Activated CD4-positive, CD25-positive, alpha-beta regulatory T cell treated with anti-CD3 and anti-CD28 coated beads, Interleukin-2, amount 50 U/mL, for 72 hours (primary cell): ENCODE measurements at places on chromosomes 2 and 18.

GRCh38 chr2:15734674-15735483, 143.2 kb downstream of the DDX1 start:
- DNase-seq, result no peak

GRCh38 chr2:105398336-105399206, at the start of gene FHL2:
Gene FHL2, minus strand, starts transcription at chr2:105399051. Its CDS starts 12,535 bp downstream, at chr2:105386516.
- peak; percentile 67 for DNase-seq

DNA sequence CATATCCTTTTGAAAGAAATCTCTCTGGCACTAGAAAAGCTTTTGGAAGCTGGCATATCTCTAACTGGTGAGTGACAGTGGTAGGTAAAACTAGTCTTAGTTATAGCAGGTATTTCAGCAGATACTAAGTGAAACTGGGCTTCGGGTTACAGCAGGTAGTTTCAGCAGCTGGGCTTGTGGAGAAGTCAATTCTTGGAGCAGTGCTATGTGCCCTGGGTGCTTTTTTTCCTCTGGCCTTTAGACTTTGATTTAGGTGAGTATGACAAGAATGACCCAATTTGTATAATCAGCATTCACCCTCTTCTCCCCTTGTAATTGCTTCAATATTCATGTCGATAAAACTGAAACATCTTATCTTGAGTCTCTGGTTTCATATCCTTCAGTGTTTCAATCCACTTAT, 123.1 kb downstream of the KYNU start:
- no peak for DNase-seq

DNA sequence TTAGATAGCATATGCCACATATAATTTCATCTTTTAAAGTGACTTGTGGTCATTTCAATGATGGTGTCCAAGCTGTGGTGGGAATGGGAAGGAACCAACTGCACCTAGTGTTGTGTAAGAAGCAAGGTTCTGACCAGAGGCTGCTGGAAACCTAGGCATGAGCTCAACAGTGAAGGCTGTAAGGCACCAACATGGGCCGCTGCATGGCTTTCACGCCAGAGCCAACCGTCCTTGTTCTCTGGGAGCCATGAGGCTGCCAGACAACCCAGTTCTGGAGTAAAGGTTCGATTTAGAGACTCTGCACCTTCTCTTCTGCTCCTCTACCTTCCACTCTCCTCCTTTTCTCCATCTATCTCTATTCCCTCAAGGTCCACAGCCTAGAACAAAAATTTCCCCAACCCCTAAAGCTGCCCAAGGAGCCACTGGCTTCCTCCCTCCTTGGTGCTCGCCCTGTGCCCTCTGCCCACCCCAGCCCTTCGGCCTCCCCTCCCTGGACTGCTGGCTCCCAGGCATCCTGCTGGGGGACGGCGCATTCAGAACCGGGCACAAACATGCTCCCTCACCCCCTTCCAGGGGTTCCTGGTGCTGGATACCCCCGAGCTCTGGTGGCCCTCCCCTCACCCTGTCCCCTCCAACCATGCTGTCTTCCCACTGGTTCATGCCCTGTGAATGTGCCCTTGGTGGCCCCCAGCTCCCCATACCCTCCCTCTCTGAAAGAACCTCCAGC, 305.1 kb downstream of the CELF4 start:
- no peak for DNase-seq
